Brain (organoid and tissue), 16 donors: ENCODE measurements at places on chromosomes 1 and 21.

GRCh38 chr1:37085393-37085792 is 51.1 kb upstream of the GRIK3 start:
- DNase-seq: no peak

GRCh38 chr1:45018599-45019230 is 6.7 kb downstream of the UROD start:
- DNase-seq: peak; percentile 70

DNA sequence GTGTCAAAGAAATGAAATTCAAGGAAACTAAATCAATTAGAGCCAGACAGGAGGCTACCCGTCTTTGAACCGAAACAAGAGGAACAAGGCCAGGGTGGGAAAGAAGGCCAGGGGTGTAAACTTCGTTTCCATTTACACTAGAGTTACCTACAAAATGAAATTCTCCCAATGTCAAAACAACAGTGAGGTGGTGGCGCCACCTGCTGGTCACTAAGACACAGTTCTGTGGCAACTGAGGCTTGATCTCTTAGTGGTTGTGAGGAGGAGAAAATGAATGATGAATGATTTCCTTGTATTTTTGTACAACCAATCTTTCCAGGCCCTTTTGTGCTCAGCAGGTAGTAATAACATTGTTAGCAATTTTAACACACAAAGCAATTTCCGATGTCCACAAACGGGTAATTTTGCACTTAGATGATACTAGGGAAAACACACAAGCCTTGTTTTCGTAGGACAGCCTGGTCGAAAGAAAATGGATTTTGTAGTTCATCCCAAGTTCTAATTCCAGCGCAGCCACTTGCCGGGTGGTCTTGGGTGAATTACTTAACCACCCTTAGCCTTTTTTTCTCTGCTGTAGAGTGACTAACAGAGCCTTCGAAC is 54.8 kb upstream of the SOD1 start:
- peak; percentile 87 for DNase-seq

- DNase-seq: peak; percentile 42
Measured at GRCh38 chr1:112794654-112795239, 79.6 kb upstream of the PPM1J start.

GRCh38 chr1:212769459-212770167 is 22.0 kb downstream of the NSL1 start:
- DNase-seq: no peak

DNA sequence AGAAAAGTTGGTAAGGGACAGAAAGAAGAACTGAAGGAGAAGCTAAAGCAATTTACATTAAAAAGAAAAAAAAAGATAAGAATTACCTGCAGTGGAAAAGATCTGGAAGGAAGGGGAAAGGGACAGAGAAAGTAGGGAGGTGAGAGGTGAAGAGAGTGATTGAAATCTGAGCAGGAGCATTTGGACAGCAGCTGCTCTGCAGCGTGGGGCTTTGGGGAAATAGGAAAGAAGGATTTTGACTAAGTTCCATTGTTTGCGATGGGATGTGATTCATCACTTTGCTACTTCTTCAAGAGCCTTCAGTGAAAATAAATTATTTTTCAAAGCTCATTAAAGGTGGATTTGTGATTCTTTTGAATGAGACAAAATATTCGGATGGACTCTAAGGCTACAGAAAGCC is 26.1 kb upstream of the NMNAT2 start:
- no peak for DNase-seq

- no peak for DNase-seq
Measured at GRCh38 chr1:63012339-63012738, 228.4 kb downstream of the ATG4C start.

DNA sequence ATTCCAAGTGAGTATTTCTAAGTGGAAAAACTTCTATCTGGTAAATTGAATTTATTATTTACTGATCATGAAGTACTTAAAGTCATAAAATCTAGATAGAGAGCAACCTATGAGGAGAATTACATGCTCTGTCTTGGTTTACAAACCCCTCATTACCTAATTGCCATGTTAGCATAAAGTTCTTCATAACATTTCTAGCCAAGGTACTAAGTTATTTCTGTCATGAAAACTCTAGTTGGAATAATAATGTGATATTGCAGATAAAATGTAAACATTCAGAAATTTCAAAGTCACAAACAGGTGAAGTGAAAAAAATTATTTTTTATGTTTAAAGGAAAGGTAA is 228.6 kb downstream of the TTLL7 start:
- no peak for DNase-seq

DNA sequence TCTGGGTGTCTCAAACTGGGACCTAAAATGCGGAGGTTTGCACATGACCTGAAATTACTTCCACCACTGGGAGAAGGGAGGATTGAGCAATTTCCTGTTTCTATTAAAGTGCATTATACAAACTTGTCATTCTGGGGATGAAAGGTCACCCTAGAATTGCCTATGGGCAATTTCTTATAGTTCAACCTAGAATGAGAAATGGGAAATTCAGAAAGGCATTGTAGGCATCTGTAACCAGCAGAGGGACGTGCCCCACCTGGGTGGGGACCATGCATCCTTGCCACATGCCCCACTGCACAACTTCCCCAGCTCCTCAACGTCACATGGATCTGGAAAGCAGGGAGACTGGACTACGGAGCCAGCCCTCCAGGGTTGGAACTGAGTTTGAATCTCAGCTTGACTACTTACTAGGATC is 47.0 kb downstream of the MRPL39 start:
- DNase-seq: no peak

DNA sequence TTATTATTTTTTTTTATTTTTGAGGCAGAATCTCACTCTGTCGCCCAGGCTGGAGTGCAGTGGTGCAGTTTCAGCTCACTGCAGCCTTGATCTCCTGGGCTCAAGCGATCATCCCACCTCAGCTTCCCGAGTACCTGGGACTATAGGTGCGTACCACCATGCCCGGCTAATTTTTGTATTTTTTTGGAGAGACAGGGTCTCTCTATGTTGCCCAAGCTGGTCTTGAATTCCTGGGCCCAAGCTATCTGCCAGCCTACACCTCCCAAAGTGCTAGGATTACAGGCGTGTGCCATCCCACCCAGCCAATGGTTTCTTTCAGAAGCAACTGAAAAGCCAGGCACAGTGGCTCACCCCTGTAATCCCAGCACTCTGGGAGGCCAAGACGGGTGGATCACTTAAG is 2.3 kb downstream of the KRTCAP2 start:
- DNase-seq: no peak

- DNase-seq: no peak
Measured at GRCh38 chr21:38487901-38488639, 10.2 kb downstream of the ERG start.

GRCh38 chr1:245420926-245421325 is 266.1 kb downstream of the KIF26B start:
- no peak for DNase-seq

GRCh38 chr21:44345495-44345894 is 6.3 kb upstream of the CFAP410 start:
- no peak for DNase-seq

GRCh38 chr1:27542463-27543273 is 52.7 kb upstream of the WASF2 start:
- DNase-seq: no peak

- DNase-seq: no peak
Measured at GRCh38 chr1:161817176-161817730, 51.1 kb downstream of the ATF6 start.

DNA sequence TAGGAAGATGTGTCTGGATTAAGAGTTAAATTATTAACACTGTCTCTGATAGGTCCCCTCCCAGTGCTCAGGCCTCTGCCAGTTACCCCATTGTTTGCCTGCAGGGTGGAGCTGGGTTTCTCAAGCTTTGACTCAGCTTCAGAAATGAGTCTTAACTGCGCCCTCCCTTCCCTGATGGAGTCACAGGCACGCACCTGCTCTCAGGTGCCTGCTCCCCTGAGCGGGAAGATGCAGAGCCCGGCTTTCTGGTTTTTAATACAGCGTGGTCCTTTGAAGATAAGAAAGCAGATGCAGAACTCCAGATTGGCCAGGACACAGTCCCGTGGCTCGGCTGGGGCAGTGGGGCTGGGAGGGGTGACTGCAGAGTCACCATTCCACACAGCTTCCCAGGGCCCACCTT is 3.2 kb upstream of the SPRR4 start:
- no peak for DNase-seq

- no peak for DNase-seq
Measured at GRCh38 chr1:169833179-169833901, 38.6 kb upstream of the METTL18 start.

DNA sequence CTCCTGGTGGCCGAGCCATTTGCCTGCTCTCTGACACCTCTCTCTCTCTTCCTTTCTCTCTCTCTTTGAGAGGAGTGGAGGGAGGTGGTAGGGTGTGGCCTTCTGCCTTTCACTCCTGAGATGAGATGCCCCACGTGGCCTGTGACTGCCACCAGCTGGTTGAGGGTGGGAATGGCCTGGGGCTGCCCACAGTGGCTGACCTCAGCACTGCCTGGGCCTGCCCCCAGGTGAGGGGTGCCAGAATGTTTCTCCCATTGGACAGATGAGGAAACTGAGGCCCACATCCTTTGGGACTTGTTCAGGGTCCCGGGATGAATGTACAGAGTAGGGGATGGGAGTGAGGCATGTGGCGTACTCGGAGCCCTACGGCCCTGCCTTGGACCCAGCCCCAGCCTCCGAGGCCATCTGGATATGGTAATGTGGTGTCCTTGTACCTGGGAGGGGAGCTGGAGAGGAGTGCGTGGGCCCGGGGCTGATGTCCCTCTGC is 12.7 kb upstream of the C1orf167 start:
- DNase-seq: no peak

DNA sequence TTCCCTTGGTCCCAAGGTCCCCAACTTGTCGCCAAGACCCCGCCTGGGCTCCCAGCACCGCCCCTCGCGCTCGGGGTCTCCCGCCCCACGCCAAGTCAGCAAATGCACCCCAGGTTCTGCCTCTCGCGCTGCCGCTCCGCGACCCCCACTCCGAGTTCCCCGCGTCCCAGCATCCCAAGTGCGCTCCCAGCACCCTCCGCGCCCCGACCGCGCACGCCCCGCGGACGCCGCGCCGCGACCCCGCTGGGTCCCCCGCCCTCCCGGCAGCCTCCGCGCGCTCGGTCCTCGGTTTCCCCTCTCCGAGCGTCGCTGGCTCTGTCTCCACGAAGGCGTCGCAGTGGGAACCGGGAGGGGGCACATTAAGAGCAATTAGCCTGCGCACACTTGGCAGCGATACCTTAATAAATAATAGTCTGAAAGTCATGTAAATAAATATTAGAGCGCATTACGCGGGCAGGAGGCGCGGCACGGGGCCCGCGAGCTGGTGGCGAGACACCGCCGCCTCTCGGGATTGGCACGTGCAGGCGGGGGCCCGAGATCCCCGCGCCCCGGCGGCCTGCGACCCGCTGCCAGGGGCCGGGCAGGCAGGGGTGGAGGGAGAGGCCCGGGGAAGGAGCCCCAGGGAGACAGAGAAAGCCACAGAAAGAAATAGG is 75.9 kb downstream of the VWA5B1 start:
- DNase-seq: peak; percentile 45

- DNase-seq: no peak
Measured at GRCh38 chr1:53117836-53118235, 24.6 kb downstream of the SLC1A7 start.

GRCh38 chr1:151825751-151826660 is 5.6 kb downstream of the RORC start:
- no peak for DNase-seq

GRCh38 chr1:92759361-92759760 is 25.5 kb downstream of the EVI5 start:
- no peak for DNase-seq

- no peak for DNase-seq
Measured at GRCh38 chr1:221774054-221774842, 32.4 kb upstream of the DUSP10 start.

- DNase-seq: no peak
Measured at GRCh38 chr21:36202726-36203602, 46.3 kb downstream of the DOP1B start.
